GDM1 (cell line): ENCODE measurements at places on chromosomes 16 and 17.

- no peak for DNase-seq
Observed at GRCh38 chr16:88814144-88814502, 2.4 kb upstream of the APRT start.

DNA sequence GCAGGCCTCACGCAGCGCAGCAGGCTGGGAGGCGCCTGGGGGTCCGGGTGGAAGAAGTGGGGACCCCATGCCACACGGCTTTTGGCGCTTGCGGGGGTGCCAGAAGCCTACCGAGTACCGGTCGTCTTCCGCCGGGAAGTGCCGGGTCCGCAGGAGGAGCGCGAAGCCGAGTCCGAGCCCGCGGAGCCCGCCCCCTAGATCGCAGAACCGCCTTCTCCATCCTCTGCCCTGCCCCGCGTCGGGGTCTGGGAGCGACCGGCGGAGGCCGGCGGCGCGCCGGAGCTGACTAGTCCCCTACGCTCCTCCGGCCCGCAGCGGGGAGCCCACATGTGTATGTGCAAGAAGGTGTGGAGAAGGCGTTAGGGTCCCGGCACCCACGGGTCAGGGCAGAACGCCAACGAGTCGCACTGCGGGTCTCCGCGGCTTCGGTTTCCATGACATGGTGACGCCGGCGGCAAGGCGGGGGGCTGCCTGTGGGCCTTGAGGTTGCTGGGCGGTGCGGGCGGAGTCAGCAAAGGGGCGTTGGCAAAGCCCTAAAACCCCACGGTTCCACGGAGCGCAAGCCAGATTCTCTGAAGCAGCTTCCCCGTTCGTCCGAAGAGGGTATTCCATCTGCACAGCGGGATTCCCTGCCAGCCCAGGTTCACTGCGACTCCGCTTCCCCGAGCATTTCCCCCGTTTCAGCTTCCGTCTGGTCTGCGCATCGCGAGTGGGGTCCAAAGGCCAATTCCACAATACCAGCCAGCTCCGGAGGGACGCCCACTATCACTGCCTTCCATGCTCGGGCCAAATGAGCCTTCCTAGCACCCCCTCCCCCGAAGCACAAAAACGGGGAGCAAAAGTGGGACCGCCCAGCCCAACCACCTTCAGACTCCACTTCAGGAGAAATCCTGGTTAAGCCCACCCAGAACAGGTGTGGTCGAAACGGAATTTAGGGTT lies 2.3 kb upstream of the LHX1 start:
- no peak for DNase-seq

DNA sequence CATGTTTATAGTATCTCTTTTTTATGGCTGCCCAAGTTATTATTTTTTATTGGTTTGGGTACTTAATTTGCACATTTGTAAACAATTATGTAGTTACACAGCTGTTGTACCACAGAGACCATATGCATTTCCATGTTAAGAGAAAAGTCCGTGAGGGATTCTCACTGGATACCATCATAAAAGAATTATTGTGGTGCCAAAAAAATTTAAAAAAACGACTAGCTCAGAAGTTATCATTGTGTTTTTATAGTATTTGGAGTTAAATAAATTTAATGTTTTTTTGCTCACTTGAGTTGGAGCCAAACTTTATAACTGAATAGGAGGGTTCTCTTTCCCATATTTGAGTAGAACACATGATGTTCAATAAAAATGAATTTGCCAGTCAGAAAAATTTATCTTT lies 618.7 kb downstream of the WWOX start:
- DNase-seq: no peak

- DNase-seq: no peak
Observed at GRCh38 chr17:15882777-15883176, 62.2 kb upstream of the ADORA2B start.

DNA sequence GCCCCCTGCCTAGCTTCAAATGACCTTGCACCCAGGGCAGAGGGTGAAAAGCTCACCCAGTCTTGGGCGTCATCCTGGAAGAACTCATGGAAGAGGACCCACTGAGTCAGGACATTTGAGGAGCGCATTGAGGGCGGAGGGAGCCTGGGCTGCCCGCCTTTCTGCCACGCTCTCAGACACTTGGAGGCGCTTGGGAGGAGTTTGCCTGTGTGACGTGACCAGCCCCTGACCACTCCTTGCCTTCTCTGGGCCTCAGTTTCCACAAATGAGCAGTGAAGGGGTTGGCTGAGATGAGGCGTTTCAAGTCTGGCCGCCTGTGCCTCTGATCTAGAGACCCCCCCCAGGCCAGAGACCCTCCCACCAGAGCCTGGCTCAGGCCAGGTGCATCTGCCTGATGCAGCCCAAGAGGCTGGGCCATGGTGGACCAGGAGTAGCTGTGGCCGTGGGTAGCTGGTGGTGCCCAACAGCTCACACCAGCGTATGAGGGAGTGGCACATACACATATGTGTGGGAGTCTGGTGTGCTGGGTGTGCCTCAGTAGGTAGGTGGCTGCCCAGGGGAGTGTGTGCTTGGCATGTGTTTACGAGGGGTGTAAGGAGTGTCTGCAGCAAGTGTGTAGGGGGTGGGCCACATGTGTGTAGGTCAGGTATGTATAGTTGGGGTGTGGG lies 80.2 kb upstream of the TOB1 start:
- no peak for DNase-seq

- DNase-seq: no peak
Observed at GRCh38 chr17:9242983-9243382, 221.7 kb downstream of the NTN1 start.

DNA sequence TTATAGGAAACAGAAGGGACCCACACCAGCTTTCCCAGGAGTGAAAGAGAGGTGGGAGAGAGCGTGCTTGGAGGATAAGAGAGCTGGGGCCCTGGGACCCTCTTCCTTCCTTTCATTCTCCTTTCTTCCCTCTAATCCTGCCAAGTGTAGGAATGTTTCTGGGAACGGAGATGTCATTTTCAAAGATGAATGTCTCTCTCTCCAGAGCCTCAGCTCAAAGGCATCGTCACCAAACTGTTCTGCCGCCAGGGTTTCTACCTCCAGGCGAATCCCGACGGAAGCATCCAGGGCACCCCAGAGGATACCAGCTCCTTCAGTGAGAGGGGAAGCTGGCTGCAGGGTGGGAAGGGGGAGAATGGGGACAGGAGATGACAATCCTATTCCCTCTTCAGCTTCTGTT lies 2.0 kb downstream of the FGF11 start:
- no peak for DNase-seq

DNA sequence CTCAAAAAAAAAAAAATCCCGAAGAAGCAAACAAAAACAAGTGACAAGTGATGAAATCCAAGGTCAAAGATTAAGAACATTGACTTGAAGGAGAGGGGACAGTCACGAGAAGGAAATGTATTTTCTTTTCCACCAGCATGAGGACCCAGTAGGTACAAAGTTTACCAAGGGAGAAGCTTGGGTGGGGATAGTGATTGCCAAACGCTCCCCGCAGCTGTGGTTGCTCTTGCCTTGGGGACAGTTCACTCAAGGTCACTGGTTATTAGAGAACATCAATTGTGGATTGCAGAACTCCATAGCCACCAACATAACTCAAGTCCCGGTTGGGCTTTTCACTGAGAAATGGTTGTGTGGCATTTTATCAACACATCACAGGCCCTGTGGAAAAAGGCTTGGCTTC lies 27.0 kb downstream of the RSL1D1 start:
- no peak for DNase-seq

- no peak for DNase-seq
Observed at GRCh38 chr16:57324749-57325148, 33.8 kb upstream of the CCL22 start.

DNA sequence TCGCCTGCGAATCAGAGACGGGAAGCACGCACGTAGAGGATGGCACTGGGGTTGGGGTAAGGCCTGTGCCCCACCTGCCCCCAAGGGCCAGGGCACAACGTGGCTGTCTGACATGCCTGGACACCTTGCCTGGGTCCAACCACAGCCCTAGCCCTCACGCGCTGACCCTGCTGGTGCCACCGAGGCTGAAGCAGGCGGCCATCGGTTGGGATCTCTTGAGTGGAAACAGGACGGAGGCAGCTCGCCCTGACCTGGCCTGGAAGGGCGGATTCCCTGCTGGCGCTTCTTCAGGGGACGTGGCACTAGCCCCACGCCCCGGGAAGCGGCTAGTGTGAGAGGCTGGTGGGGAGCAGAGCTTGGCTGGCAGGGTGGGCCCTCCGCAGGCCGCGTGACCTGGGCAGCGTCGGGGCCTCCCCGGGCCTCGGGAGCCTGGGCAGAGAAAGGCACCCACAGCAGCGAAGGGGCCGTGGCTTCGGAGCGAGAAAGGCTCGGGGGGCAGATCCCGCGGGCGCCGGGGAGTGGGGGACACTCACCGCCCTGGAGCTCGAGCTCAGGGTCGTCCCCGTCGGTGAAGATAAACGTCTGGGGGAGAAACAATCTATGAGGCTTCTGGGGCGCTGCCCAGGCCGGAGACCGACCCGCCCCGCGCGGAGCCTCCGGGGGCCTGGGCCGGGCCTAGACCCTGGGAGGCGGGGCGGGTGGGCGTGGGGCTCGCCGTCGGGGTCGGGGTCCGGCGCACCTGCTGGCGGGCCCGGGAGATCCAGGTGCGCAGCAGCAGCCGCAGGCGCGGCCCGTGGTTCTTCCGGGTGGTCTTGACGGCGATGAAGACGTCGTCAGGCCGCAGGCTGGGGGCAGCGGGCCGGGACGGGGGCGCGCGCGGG lies 610 bp downstream of the RFNG start:
- no peak for DNase-seq

GRCh38 chr17:51165680-51166197 lies 472 bp upstream of the NME2 start:
- DNase-seq: no peak

DNA sequence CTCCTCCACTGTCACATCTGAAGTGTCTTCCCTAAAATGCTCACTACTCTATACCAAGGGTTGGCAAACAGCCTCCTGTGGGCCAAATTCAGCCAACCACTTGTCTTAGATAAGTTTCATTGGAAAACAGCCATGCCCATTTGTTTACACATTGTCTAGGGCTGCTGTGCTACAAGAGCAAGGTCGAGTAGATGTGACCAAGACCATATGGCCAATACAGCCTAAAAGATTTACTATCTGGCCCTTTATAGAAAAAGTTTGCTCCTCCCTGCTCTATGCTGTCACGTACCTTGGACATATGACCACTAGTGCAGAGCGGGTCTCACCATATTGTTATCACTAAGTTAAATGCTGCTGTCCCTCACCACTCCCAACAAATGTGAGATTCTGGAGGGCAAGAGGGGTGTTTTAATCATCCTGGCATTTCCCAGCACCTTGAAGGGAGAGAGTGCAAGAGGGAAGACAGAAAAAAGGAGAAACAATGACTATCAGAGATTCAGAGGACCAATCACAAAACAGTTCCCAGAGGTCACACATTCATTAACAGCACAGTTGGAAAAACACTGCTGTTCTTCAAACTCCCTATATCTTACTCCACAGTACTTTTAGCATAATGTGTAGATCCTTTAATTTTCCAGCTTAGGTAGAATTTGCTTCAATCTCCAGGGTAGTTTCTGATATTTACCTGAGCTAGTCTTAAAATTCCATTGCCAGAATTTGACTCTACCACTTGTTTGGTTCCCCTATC lies 13.2 kb downstream of the LSM12 start:
- DNase-seq: no peak

- no peak for DNase-seq
Observed at GRCh38 chr16:58389724-58390123, 2.5 kb upstream of the GINS3 start.

DNA sequence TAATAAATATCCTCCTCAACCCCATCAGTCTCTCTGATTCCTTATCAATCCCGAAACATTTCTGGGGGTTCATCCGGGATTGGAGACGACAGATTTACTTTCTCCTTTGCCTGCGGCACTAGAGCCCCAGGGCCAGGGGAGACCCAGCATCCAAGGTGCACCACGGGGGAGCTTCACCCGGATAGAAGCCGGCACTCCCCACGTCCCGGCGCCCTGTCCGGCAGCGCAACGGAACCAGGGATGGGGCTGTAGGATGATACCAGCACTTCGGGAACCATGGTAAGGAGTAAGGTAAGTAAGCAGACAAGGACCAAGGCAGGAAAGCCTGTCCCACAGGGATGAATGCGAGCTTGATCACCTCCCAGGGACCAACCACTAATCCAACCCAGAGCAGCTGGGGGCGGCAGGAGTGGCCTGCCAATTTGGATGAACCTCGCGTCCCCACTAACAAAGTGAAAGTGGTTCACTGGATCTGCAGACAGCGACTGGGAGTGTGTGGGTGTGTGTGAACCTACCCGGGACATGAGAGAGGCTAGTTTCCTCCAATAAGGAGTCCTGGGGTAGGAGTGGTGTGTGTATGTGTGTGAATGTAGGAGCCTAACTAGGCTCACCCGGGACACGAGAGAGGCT lies 11.9 kb downstream of the POLR3K start:
- no peak for DNase-seq
